Left ventricle myocardium inferior (tissue), 1 donor: ENCODE measurements at places on chromosomes 12 and 14.
A peak's percentile ranks its signal among the peaks of the same experiment; 100 is the strongest.

DNA sequence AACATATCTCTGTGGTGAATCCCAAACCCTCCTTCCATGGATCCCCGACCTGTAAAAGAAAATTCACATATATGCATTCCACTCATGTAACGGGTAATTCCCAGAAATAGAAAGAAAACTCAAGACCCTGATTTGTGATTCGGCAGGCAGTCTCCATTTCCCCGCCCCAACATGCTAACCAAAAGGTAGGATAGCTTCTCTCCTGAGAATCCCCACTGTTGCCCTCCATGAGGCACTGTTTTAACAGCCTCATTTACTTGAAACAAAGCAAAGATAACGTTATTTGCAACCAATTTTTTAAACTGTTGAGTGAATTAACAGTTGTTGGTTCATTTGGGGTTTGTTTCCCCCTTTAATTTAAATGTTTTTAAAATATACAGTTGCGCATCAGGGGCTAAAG, 774 bp upstream of the SLC2A13 start:
- no peak for DNase-seq

GRCh38 chr14:37131205-37131604, 41.2 kb downstream of the SLC25A21 start:
- no peak for DNase-seq

DNA sequence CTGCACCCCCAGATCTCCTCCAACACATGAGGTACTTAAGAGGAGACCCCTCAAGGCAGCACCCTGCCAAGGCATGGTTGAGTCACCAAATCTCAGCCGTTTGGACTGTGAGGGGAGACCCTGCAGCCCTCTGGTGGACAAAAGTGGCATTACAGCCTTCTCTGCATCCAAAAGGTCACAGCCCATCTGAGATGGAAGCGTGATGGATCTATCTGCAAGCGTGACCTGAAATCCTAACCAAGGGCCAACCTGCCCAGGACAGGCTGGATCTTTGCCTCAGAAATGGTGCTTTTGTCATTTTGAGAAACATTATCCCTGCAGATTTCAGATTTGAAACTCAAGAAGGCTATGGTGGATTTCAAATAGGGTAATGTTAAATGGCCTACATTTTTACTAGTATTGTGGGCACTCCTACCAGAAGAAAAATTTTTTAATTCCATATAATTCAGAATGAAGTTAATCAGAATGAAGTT, 23.7 kb upstream of the DHRS4 start:
- DNase-seq, result peak; percentile 67

GRCh38 chr14:65255029-65255545, 152.8 kb upstream of the MAX start:
- DNase-seq, result no peak

GRCh38 chr12:26935636-26936378, 2.0 kb downstream of the INTS13 start:
- DNase-seq, result no peak

GRCh38 chr12:88391556-88391955, 188.7 kb downstream of the KITLG start:
- DNase-seq, result no peak

- DNase-seq, result no peak
These were observed 2.3 kb upstream of the KRT6A start for GRCh38 chr12:52495389-52495788.

GRCh38 chr14:68762953-68763764, 29.7 kb downstream of the ZFP36L1 start:
- DNase-seq, result peak; percentile 81
